NCI-H524 treated with DMSO at 0.1 percent for 48 hours (cell line): ENCODE measurements at places on chromosomes 11 and 22.

DNA sequence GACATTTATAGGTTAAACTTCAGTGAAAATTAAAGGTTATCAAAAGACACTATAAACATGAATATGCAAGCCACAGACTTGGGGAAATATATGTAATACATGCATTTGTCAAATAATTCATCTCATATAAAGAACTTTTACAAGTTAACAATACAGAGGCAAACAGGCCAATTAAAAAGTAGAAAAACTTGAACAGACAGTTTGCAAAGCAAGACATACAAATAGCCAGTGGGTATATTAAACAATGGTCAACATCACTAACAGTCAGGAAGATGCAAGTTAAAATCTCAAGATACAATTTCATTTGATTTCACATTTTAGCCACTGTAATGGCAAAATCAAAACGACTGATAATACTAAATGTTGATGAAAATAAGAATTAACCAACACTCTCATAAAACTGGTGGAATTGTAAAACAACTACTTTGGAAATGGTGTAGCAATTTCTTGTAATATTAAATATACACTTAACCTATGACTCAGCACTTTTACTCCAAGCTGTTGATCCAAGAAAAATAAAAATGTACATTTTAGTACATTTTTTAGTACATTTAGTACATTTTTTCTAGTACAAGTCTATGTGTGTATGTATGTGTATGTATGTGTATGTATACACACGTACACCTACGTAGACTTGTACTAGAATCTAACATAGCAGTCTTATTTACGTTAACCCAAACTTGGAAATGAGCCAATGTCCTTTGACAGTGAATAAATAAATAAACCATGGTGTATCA lies 62.8 kb downstream of the LRRC74B start:
- DNase-seq = no peak

GRCh38 chr22:30224161-30224857 lies 22.2 kb downstream of the LIF start:
- DNase-seq = no peak

- DNase-seq = peak; percentile 47
These were observed 2.7 kb downstream of the MAJIN start for GRCh38 chr11:64969209-64969608.

- DNase-seq = no peak
These were observed 219.3 kb upstream of the TMEM45B start for GRCh38 chr11:129596351-129596750.

- DNase-seq = peak; percentile 82
These were observed 4.8 kb upstream of the FBXO7 start for GRCh38 chr22:32469799-32470212.
